ENCODE measurements at places on chromosomes 16 and 17.

DNA sequence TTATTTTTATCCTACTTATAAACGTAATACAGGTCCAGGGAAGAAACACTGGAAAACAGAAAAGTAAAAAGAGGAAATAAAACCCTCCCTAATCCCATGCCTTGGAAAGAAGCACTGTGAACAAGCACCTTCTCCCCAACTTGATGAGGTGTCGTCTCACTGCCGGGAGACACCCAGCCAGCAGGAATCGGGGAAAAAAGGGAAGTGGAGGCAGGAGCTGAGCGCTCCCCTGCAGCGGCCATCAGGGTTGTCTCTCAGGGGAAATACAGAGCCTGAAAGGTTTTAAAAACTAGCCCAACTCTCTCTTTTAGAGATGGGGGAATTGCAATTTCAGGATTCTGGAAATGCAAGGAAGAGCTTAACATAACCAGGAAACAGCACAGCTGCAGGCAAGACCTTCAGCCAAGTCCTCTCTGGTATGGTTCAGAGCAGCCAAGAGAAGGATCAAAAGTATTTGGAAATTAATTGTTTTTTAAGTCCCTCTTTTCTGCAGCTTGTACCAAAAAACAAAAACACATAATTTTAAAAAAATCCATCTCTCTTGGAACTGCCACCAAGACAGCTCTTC lies 96.3 kb upstream of the RCVRN start:
- DNase-seq, result no peak

DNA sequence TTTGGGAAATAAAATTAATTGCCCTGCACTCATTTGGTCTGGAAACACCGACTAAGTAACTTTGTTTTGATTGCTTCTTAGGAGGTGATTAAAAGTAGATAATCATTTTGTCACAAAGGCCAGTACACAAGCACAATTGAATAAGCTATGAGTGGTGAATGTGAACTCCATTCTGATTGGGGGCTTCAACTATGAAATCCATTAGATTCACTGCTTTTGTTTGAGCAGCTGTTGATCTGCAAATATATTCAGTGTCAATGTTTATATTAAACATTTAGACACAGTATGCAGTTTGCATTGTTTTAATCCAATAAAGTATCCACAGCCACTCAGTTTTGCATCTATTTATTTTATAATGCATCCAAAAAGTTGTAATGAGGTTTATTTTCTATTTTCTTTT lies 817.5 kb downstream of the CDH11 start:
- no peak for DNase-seq

GRCh38 chr17:83201206-83202001 lies 122.0 kb downstream of the METRNL start:
- peak; percentile 7 for DNase-seq

GRCh38 chr16:58940609-58941008 lies 206.5 kb upstream of the GOT2 start:
- no peak for DNase-seq

DNA sequence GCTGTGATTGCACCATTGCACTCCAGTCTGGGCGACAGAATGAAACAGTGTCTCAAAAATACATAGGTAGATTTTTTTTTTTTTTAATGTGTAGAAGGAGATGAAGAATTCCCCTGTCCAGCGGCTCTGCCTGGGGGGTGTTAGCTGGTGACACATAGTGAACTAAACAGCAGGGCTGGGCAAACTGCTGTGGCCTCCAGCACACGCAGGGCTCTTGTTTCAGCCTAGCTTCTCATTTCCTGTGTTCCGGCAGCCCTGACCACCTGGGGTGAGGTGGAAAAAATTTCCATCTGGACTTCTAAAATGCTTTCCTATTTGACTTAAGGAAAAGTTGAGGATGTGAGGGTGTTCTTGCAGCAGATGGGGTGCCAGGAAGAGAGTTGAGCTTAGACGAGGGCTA lies 33.3 kb upstream of the RGS9 start:
- DNase-seq, result no peak

DNA sequence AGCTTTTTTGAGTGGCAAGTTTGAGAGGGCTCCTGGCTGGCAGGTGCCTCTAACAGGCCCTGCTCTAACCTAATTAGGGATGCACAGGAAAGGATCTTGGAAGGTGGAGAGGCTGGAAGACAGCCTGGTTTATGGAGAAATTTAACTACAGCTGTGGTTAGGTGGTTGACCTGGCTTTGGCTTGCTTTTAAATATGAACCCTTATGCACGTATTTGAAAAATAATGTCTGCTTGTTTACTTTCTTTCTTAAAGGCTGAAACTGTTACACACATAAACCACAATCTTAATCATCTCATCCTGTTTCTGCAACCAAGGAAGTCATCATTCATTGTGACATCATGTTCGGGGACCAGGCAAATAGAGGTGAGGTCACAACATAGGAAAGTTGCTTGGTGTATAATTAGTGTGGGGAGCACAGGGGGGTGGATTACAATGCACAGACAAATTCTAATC lies 23.1 kb upstream of the DHRS13 start:
- DNase-seq, result no peak

GRCh38 chr17:74971842-74972106 lies 785 bp downstream of the HID1 start:
- DNase-seq, result no peak

GRCh38 chr16:2042986-2043666 lies 4.5 kb downstream of the NTHL1 start:
- DNase-seq, result no peak

- DNase-seq, result no peak
Measured at GRCh38 chr17:36808180-36808661, 129.1 kb upstream of the LHX1 start.

DNA sequence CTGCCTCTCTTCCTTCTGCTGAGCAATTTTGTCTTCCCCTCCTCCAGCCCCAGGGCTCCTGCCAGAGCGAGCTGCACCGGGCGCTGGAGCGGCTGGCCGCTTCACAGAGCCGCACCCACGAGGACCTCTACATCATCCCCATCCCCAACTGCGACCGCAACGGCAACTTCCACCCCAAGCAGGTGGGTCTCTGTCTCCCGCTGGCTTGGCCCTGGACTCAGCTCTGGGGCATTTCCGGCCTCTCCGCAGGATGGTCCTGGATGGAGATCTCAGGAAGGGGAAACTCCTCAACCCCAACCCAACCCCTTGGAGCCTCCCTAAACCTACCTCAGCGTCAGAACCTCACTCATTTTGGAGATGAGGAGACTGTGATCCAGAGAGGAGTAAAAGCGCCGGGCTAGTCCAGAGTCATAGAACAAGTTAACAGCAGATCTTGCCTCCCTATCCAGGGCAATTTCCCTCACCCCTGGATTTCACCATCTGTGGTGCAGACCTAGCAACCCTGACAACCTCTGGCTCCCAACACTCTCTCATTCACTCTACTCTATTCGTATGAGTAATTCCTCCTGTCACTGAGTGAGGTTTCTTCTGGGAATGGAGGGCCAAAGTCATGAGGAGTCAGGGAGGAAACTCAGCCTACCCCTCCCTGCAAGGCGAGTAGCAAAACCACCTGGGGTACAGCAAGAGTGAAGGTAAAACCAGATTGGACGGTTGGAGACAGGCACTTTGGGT lies 10.8 kb downstream of the IGFBP4 start:
- DNase-seq, result no peak

GRCh38 chr16:5379954-5380353 lies 282.4 kb upstream of the EEF2KMT start:
- DNase-seq, result no peak

GRCh38 chr17:60901806-60902205 lies 224.2 kb downstream of the BCAS3 start:
- no peak for DNase-seq

GRCh38 chr17:77189148-77189547 lies 48.4 kb downstream of the SEC14L1 start:
- DNase-seq, result no peak

DNA sequence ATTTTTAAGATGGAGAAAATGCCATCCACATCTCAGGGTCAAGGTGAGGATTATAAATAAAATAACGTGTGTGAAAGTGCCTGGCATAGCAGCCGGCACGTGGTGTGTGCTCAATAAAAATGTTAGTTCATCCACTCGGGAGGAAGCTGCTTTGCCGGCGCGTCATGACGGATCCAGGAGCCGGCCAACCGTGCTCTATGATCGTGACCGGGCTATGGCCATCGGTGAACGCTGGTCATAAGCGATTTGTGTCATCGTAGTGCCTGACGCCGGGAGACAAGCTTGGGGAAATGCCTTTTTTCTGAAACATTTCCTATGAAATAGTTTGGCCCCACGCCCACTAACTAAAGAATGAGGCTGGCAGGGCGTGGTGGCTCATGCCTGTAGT lies 74.0 kb downstream of the CMC2 start:
- peak; percentile 70 for DNase-seq

DNA sequence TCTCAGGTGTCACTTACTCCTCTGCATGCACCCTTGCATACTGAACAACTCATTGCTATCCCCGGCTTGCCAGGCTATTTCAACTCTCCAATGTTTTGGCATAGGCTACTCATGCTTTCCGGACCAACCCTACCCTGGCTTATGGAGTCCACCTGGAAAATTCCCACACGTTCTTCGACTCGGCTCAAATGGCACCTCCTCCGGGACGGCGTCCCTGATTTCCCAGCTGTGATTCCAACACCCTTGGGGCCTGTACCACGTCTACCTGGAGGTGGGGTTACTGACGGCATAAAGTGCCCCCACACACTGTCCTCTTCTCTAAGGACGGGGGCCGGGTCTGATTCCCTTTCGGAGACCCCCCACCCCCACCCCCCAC lies 498 bp downstream of the SMYD4 start:
- DNase-seq, result no peak

DNA sequence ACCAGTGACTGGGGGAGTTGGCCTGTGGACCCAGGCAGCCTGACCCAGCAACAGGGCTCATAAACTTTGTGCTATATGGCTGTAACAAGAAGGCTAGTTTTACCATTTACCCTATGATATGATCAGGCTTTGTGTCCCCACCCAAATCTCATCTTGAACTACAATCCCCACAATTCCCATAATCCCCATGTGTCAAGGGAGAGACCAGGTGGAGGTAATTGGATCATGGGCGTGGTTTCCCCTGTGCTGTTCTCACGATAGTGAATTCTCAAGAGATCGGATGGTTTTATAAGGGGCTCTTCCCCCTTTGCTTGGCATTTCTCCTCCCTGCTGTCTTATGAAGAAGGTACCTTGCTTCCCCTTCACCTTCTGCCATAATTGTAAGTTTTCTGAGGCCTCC lies 111.2 kb upstream of the NLRP1 start:
- no peak for DNase-seq

GRCh38 chr17:45971698-45972141 lies 27.3 kb upstream of the STH start:
- DNase-seq, result no peak

GRCh38 chr17:50337956-50338355 lies 8.0 kb upstream of the XYLT2 start:
- DNase-seq, result no peak

DNA sequence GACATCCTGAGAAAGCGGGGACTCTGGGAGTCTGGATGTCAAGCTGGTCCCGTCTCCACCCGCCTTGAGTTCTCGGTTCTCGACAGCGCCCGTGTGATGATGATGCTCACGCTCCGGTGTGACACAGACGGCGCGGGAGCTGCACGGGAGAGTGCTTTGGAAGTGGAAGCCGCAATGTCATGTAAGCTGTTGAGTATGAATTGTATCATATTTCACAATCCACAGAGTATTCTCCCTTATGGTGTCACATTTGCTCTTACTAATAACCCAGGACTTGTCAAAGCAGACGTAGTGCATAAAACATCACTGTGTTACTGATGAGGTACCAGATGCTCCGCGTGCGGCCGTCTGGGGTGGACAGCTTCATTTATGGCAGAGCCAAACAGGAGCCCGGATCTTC lies 217.5 kb upstream of the CHMP6 start:
- no peak for DNase-seq

DNA sequence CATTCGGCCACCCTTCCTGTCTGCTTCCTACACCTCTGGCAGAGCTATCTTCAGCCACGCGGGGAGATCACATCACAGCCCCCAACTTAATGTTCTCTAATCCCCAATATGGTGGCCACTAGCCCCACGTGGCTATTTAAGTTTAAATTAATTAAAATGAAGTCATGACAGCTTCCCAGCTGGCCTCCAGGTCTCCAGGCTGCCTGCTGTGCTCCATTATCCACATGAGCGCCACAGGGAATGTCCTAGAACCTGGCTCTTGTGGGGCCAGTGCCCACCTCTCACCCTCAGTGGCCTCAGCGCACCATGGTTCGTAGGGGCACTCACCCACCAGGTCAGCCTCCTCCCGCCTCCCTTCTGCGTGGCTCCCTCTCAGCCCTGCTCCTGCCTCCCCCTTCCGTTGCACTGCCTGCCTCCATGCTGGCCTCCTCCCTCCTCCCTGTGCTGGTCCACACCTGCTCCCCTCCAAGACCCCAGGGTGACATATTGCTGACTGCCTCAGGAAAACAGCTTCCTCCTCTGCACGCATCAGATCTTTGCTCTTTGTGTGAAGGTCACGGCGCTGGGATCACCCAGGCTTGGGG lies 47.7 kb downstream of the IRF8 start:
- no peak for DNase-seq

- no peak for DNase-seq
Measured at GRCh38 chr17:71276079-71276478, 844.7 kb upstream of the SOX9 start.

- no peak for DNase-seq
Measured at GRCh38 chr17:46768540-46768870, 50.0 kb downstream of the WNT3 start.

DNA sequence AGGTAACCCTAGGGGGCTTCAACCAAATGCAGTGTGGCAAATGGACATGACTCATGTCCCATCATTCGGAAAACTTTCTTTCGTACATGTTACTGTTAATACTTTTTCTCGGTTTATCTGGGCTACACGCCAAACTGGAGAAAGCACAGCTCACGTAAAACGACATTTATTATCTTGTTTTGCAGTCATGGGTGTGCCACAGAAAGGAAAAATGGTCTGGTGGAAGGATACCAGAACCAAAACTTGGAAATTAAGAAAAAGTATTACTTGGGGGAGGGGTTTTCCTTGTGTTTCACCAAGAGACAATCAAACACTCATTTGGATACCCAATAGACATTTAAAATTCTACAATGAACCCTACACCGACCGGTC lies 23.6 kb downstream of the ALOX15B start:
- no peak for DNase-seq

- DNase-seq, result no peak
Measured at GRCh38 chr17:14774774-14775173, 473.9 kb downstream of the HS3ST3B1 start.

- DNase-seq, result no peak
Measured at GRCh38 chr16:85019659-85020245, 7.8 kb upstream of the KIAA0513 start.

GRCh38 chr16:23863511-23864422 lies 28.0 kb downstream of the PRKCB start:
- DNase-seq, result no peak

- no peak for DNase-seq
Measured at GRCh38 chr16:9407206-9407758, 315.8 kb downstream of the HAPSTR1 start.

- no peak for DNase-seq
Measured at GRCh38 chr17:1076299-1076981, 79.5 kb downstream of the TIMM22 start.

DNA sequence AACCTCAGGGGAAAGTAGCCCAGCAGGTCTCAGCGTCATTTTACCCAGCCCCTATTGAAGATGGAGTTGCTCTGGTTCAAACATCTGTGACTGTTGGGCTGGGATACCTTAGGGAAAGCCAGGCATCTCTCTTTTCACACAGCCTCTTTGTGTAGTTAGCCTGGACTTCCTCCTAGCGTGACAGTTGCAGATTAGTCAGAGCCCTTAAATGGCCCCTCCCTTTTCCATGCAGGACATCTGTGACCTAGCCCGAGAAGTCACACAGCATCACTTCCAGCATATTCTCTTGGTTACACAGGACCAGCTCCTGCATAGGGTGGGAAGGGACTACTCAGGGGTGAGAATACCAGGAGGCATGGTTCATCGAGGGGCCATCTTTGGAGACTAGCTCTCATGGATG lies 375.0 kb upstream of the RBFOX1 start:
- no peak for DNase-seq

- DNase-seq, result no peak
Measured at GRCh38 chr16:50469744-50470321, 78.4 kb upstream of the NKD1 start.
